ENCODE measurements at places on chromosomes 1 and 21.

DNA sequence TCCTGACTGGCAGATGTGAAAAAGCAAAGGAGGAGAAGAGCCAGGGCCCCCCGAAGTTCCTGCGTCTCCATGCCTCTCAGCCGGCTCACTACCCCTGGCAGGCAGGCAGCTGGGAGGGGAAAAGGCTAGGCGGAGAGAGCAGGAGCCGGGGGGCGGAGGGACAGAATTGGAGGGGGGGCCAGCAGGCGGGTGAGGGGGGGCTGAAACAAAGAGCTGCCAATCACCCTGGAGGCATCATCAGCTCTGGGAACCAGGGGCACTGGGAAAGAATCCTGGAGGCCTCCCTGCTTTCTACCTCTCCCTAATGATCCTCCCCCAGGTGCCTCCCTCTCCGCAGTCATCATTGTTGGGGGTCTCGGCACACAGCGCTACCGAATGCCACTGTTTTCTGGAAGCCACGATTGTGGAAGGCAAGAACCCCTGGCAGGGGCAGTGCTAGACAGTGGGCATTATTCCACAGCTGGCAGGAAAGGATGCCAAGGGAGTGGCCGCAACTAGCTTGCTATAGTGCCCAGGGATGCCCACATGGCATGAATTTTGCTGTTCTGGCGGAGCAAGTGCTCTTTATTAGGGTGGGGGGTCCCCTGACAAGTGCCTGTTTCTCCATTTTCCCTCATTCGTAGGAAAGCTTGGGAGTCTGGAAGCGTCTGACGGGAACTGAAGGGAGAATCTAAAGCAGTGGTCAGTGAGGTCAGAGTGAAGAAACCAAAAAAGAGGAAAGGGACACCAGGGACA, at the start of gene THBS3:
Gene THBS3 (minus strand): TSS at position 92 of the 735 bp plus-strand sequence. CDS start 21 bp downstream, at position 71.
- no peak for DNase-seq

GRCh38 chr1:115545096-115545720, 96.6 kb upstream of the VANGL1 start:
- DNase-seq = no peak

DNA sequence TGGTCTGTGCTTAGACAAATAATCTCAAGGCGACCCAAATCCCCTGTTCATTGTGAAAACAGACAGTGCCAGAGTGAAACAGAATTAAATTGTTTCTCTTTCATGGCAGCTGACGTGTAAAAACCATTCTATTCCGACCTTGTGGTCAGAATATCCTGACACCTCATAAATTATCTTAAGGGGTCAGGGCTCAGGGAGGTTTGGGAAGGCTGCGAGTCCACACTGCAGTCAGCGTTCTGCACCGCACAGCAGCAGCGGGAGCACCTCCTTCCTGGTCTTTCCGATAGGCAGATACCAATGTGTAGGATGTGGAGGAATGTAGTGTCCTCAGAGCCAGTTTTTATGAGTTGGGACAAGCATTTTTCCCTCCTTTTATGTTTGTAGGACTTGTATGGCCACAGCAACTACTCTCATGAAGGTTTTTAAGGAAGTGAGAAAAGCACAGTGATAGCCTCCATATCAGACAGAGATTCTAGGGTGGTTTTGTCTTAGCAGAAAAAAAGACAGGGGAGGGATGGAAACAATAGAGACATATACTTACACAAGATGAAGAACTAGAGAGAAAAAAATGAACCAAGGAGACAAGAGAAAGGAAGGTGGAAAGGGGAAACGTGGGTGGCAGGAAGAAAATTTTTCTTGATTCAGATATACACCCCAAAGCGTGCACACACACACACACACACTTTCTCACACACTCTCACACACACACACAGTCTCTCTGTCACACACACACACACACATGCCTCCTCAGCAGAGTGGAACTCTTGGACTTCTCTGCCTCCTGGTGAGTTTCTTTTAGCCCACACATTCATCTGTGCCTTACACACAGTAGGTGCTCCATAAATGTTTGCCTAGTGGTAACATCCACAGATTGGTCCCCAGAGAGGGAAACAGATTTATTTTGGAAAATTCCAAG, 68.6 kb downstream of the NTMT2 start:
- DNase-seq = no peak

GRCh38 chr1:41670217-41670957, 185.9 kb upstream of the EDN2 start:
- DNase-seq = no peak

- DNase-seq = no peak
These were observed 56.1 kb downstream of the HIVEP3 start for GRCh38 chr1:41862384-41863221.

- no peak for DNase-seq
These were observed 5.6 kb downstream of the RUNX1 start for GRCh38 chr21:35043549-35043948.

DNA sequence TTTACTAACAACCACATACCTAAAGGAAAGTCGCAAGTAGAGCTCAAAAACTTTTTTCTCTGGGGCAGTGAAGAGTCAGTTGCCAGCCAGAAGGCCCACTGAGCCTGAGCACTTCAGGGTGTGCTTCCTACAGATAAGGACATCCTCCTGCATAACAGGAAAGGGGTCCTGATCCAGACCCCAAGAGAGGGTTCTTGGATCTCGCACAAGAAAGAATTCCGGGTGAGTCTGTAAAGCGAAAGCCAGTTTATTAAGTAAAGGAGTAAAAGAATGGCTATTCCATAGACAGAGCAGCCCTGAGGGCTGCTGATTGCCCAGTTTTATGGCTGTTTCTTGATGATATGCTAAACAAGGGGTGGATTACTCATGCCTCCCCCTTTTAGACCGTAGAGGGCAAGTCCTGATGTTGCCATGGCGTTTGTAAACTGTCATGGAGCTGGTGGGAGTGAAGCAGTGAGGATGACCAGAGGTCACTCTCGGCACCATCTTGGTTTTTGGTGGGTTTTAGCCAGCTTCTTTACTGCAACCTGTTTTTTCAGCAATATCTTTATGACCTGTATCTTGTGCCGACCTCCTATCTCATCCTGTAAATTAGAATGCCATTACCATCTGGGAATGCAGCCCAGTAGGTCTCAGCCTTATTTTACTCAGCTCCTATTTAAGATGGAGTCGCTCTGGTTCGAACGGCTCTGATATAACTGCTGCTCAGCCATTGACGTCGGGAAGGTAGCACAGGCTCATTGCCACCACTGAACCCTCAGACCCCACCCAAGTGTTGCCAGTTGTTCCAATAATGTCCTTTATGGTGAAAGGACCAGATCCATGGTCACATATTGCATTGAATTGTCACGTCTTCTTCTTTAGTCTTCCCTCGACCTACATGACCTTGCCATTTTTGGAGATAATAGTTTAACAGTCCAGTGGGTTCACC, 96.6 kb upstream of the ERRFI1 start:
- DNase-seq = no peak

DNA sequence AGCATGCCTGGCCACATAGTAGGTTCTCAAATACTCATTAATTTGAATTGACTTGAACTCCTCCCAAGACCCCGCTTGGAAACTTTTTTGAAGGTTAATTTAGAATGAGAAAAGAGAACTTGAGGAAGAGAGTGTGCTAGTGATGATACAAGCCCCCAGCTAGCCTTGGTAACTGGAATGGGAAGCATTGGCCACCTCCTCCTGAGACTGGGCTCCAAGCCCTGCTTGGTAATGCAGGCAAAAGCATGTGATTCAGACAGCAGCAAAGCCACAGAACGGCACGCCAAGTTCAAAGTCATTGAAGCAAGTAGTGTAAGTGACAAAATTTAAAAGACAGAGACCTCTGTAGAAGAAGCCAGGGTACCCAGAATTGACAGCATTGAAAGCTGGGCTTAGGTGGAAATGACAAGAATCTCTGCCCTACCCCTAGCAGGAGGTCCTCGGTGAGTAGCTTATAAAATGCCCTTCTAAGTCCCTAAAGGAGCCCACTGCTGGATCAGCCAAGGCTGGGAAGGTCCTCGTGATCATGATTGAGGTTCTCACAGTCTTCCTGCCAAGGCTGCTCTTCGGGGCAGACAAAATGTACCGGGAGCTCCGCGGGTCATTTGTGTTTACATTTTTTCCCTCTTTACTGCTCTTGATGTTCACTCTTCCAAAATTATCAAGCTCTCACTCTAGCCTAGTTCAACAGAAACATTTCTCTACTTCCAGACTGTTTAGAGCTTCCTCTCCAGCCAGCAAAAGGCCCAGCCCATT, 99.4 kb downstream of the TSEN15 start:
- DNase-seq = no peak

DNA sequence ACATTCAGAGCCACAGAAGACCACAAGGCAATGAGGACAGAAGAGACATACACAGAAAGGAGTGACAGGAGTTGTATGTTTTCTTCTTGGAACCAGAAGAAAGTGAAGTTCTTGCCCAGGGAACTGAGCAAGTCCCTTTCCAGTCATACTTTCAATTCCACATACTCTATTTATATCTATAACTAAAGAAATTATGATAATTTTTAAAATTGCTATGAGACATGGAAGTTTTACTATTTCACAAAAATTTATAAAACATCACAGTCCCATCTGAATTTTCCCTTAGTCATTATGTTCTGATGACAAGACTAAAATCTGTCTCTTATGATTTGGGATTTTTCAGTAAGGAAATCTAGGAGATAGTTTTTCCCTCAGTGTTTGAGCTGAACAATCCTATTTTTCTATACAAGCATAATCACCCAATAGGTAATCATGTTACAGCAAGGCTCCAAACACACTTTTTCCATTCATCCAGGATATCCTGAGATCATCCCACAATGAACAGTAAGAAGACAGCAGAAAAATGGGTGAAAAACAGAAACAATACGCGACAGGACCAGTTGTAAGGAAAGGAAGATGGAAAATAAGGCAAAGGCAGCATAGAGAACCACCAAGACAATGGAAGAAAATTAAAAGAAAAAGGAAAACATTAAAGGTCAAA, 154.6 kb downstream of the VAV3 start:
- DNase-seq = no peak

GRCh38 chr1:43576521-43576920, 45.8 kb downstream of the PTPRF start:
- no peak for DNase-seq

- DNase-seq = no peak
These were observed 3.0 kb downstream of the SPATA46 start for GRCh38 chr1:162373541-162374260.
